ENCODE measurements at places on chromosomes 11 and 22.
A peak's percentile ranks its signal among the peaks of the same experiment; 100 is the strongest.

GRCh38 chr11:1162491-1163311 is 4.9 kb downstream of the MUC5AC start:
- no peak for DNase-seq

DNA sequence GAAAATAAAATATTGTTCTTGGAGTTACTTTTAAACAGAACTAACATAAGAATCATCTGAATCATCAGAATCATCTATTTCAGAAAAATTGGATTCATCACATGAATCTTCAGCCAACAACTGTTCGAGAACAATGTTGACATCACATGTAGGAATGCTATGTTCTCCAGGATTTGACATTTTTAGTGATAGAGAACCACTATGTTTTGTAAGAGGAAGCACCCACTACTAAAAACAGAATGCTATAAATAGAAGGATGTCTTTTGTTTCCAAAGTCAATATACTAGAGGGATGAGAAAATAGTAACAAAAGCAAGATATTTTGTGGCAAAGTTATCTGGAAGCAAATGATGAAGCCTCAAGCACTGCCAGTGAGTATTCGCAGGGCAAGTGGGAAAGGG is 263.4 kb upstream of the DDI1 start:
- DNase-seq, result peak; percentile 59

- no peak for DNase-seq
These were observed 127.4 kb downstream of the TTC17 start for GRCh38 chr11:43486141-43486540.

- DNase-seq, result peak; percentile 44
These were observed 37.4 kb downstream of the LARGE2 start for GRCh38 chr11:45959851-45960250.

DNA sequence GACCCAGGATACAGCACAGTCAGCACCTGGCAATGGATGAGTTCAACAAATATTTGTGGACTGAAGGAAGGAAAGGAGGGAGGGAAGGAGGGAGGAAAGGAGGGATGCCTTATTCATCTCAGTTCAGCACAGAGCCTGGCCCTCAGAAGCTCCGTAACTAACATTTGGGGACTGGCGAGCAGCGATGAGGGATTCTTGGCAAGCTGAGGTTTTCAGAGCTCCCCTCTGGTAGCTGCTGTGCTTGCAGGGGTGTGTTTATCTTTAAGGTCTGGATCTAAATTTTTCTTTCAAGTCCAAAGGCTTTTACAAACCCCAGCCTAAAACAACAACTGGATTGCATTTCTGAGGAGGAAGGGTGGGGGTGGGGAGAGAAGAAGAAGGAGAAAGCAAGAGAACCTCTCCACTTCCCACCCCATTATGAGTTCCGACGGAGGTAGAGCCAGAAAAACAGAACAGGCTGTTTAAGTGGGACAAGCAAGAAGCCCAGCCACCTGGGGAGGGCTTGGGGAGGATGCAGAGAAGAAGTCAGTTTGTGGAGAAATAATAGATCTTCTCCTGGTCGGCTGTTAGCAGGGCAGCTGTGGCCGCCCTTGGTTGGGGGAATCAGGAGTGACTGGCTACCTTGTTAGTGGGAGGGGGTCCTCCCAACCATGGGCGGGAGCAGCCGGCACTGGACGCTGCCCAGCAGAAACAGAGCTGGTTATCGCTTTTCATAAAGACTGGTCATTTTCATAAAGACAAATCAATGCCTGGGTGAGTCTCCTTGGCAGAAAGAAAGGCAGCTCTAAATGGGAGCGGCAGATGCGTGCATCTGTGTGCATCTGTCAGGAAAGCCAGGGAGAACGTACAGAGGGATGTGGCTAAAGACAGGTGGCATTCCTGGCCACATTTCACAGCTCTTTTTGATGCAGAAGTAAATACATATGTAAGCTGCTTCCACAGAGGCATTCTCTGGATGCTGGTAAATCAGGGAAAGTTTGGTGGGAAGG is 78.0 kb downstream of the TSPAN18 start:
- no peak for DNase-seq

DNA sequence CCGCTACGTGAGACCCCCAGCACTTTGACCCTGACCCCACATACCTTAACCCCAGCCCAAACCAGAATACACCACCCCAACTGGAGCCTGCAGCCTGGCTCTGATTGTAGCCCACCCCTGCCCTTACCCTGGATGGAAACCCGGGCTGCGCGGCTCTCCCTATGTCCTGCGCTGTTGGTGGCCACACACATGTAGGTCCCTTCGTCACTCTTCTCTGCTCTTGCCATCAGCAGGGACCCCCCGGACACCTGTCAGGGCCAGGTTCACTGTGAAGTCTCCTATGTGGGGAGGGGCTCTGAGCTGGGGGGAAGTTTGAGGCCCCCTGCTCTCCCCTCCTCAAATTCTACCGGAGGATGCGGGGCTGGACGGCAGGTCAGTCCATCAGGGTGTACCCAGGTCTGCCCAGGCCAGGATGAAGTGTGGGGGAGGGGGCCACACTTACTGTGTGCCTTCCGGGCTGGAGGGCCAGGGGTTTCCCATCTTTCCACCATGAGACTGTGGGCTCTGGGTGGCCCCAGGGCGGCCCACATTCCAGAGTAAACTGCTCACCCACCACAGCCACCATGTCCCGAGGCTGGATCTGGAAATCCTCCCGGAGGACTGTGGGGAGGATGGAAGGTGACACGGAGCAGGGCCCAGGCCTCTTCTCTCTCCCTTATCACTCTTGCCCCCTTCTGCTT is 1.5 kb downstream of the ROBO4 start:
- DNase-seq, result no peak

DNA sequence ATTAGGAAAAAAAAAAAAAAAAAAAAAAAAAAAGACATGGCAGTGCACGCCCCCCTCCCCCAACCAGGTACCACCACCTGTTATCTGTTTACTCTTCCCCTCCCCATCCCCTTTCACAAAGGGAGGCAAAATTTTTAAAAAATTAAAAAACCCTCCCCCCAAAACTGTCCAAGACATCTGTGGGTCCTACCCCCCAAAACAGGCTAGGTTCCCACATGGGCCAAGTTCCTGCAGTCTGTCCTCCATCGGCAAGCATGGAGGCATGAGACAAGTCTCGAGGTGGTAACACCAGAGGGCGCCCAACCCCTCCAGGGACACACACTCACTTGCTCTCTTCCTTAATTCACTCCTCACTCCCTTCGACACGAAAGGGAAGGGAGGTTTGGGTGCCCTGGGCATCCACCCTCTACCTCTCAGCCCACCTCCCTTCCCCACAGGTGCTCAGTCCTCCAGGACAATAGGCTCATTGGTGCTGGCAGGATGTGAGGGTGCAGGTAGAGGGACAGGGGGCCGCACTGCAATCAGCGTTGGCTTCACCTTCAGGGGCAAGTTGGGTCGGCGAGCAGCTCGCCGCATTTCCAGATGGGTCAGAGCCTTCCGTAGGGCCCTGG is 2.2 kb upstream of the TUT1 start:
- no peak for DNase-seq

- no peak for DNase-seq
These were observed 565.0 kb upstream of the CNTN5 start for GRCh38 chr11:98455500-98456307.

DNA sequence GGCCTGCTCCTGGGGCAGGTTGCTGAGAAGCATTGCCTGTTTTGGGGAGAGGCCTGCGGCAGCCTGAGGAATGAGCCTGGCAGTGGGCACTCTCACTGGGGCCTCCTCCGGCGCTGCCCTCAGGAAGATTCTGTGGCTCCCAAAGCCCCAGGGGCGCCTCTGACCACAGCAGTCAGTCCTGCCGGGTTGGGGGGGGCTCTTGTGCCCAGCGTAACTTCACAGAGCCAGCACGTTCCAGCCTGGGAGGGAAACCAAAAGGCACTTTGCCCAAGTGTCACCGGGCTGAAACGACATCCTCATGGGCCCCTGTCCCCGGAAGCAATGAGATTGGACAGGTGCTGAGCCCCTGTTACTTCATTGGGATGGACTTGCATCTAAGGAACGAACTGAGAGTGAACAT is 4.3 kb upstream of the LRP5 start:
- DNase-seq, result no peak

- no peak for DNase-seq
These were observed 42.1 kb downstream of the SCUBE1 start for GRCh38 chr22:43300891-43301676.

GRCh38 chr11:61129639-61130523 is 27.6 kb downstream of the CD5 start:
- peak; percentile 66 for DNase-seq

GRCh38 chr11:68442433-68442832 is 18.1 kb upstream of the PPP6R3 start:
- no peak for DNase-seq

GRCh38 chr11:21653951-21654421 is 538.9 kb upstream of the ANO5 start:
- DNase-seq, result no peak

DNA sequence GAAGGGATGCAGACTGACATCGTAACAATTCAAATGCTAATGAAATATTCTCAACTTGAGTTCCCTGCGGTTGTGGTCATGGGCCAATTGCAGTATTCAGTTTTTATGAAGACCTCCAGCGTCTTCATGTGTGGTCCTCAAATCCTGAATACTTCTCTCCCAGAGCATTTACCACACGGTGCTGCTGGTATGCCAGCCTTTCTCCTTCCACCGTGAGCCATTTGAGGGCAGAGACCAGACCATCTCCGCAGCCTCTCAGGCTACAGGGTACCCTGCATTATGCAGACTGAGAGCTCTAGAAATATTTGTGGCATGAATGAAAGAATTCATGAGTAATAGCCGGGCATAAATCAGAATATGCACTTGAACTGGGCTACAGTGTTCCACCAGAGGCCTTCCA is 289.7 kb downstream of the ST3GAL4 start:
- DNase-seq, result no peak

DNA sequence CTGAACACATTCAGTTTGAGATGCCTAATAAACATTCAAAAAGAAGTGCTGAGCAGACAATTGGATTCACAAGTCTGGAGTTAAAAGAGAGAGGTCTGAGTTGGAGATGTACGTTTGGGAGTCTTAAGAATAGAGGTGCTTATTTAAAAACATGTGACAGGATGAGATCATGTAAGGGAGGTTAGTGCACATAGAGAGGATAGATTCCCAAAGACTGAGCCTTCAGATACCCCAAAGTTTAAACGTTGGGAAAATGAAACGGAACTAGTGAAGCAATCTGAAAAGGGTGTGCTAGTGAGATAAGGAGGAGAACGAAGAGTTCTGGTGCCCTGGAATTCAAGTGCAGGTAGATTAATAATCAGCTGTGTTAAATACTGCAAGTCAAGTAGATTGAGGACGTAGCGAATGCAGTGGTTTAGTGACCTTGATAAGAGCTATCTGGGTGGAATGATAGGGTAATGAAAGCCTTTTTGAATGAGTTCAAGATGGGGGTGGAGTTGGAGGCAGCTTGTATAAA is 63.7 kb downstream of the HIPK3 start:
- DNase-seq, result no peak

DNA sequence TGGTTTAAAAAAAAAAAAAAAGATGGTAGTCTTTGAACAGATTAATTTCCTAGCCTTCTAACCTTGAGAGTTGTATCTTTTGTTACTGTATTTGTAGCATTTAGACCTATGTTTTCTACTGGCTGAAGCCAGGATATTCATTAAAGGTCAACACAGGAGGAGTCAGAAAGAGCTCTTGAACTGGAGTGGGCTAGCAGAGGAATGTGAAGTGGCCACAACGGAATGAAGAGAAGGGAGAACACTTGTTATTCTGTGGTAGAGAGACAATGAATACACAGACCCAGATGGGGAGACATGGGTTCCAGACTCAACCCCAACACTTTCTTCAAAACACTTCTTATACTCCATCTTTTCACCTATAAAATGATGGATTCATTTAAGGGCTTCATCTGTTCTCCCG is 88.1 kb downstream of the RELT start:
- no peak for DNase-seq

DNA sequence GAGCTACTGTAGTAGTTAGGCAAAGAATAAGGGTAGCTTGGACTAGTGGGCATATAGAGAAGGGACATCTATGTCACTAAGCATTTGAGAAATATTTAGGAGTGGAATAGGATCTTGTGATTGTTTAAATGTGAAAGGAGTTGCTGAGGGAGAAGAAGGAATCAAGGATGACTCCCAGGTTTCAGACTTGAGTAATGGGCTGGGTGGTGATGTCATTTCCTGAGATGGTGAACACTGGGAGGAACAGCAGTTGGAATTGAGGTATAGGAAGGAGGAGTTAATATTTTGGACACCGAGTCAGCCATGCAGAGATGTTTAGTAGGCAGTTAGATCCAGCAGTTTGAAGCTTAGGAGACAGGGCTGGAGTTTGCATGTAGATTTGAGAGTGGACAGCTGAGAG is 40.1 kb downstream of the REXO2 start:
- DNase-seq, result no peak

DNA sequence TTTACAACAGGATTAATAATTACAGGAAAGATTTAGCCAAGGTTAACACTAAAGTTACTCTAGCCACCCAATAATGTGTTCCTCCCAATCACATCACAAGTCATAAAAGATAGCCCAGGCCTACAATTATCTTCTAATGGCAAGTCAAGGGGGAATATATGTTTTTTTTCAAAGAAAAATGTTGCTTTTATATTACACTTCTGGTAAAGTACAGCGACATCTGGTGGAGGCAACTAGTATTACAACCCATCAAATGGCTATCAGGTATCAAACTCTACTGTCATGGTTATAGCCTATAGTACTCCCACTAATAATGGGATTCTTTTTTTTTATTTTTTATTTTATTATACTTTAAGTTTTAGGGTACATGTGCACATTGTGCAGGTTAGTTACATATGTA is 71.8 kb downstream of the XRRA1 start:
- no peak for DNase-seq

GRCh38 chr11:73969091-73969490 is 13.6 kb downstream of the UCP2 start:
- no peak for DNase-seq

DNA sequence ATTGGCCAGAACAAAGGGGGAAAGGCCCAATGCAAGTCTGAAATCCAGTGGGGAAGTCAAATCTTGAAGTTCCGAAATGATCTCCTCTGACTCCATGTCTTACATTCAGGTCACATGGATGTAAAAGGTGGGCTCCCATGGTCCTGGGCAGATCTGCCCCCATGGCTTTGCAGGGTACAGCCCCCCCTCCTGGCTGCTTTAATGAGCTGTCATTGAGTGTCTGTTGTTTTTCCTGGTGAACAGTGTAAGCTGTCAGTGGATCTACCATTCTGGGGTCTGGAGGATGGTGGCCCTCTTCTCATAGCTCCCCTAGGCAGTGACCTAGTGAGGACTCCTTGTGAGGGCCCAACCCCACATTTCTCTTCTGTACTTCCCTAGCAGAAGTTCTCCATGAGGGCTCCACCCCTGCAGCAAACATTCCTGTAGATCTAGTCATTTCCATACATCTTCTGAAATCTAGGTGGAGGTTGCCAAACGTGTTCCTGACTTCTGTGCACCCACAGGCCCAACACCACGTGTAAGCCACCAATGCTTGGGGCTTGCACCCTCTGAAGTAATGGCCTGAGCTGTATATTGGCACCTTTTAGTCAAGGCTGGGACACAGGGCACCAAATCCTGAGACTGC is 9.3 kb downstream of the CARD18 start:
- no peak for DNase-seq

DNA sequence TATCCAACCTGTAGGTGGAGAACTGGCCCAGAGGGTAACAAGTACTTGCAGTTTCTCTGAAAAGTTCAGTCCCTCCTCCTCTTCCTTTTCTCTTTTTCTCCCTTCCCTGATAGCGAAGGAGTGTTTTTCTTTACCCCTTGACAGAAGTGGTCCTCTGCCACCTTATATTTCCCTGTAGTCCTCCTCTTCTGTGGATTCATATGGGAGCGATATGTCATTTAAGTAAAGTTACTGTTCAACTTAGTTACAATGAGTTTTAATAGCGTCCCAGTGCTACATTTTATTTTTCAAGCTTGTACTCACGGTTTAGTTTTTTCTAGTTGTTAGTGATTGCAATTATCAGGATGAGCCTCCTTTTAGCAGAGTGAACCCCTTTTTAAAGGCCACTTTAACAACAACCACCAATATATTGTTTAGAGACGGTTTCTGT is 1.4 kb downstream of the PCF11 start:
- DNase-seq, result no peak

Data from AG09309 (cell line).